Motor neuron (in vitro differentiated cells): ENCODE measurements at places on chromosomes 13 and 19. TPM values are rescaled to one million over a fixed set of nuclear protein-coding genes. Genes with fewer than 3 reads are reported as not detected.

S1PR5 gene
- total RNA-seq = 0.11 TPM in 1 of 2 replicates, not detected in the other

IGFL3 gene
- not detected in 2 replicates for total RNA-seq

ZNF230 gene
- 4.5 and 5.3 TPM in 2 replicates for total RNA-seq

CDKN2D gene
- total RNA-seq = 51.2 and 62.6 TPM in 2 replicates

PDX1 gene
- 1.2 TPM in 1 of 2 replicates, not detected in the other for total RNA-seq

MEIOSIN gene
- total RNA-seq = not detected in 2 replicates

GRIK5 gene
- total RNA-seq = 6.2 and 7.3 TPM in 2 replicates

TEX101 gene
- not detected in 2 replicates for total RNA-seq

FFAR1 gene
- total RNA-seq = 0.19 TPM in 1 of 2 replicates, not detected in the other

SOHLH2 gene
- 6.0 and 7.0 TPM in 2 replicates for total RNA-seq

TNPO2 gene
- 71.7 and 72.8 TPM in 2 replicates for total RNA-seq

APC2 gene
- total RNA-seq = 30.9 and 40.8 TPM in 2 replicates

ZNF829 gene
- 1.2 and 1.8 TPM in 2 replicates for total RNA-seq

CGB3 gene
- total RNA-seq = not detected in 2 replicates

POLR1D gene
- total RNA-seq = 137 and 148 TPM in 2 replicates

PTGIR gene
- 0.33 TPM in 1 of 2 replicates, not detected in the other for total RNA-seq

MCF2L gene
- total RNA-seq = 33.9 and 35.4 TPM in 2 replicates

CACNA1A gene
- 1.9 and 14.0 TPM in 2 replicates for total RNA-seq

TIMM44 gene
- total RNA-seq = 80.0 and 106 TPM in 2 replicates

YJEFN3 gene
- total RNA-seq = 4.8 and 6.6 TPM in 2 replicates

RGCC gene
- total RNA-seq = 4.6 and 4.8 TPM in 2 replicates

ZNF132 gene
- total RNA-seq = 13.2 and 16.0 TPM in 2 replicates

CAPN12 gene
- 0.46 and 0.50 TPM in 2 replicates for total RNA-seq

MTRF1 gene
- 9.6 and 9.7 TPM in 2 replicates for total RNA-seq

CCDC9 gene
- total RNA-seq = 15.4 and 16.0 TPM in 2 replicates

RPS28 gene
- 482 and 550 TPM in 2 replicates for total RNA-seq

ODAD3 gene
- total RNA-seq = 1.3 and 1.6 TPM in 2 replicates

CGB1 gene
- total RNA-seq = not detected in 2 replicates

MBD3L3 gene
- not detected in 2 replicates for total RNA-seq

ELSPBP1 gene
- not detected in 2 replicates for total RNA-seq

REEP6 gene
- total RNA-seq = 2.9 and 3.2 TPM in 2 replicates

SHISA2 gene
- total RNA-seq = not detected in 2 replicates

TYROBP gene
- not detected in 2 replicates for total RNA-seq

SOX1 gene
- 4.1 and 4.3 TPM in 2 replicates for total RNA-seq

RFPL4AL1 gene
- not detected in 2 replicates for total RNA-seq

SYCN gene
- total RNA-seq = not detected in 2 replicates

FXYD3 gene
- 1.1 and 4.5 TPM in 2 replicates for total RNA-seq

ZNF284 gene
- total RNA-seq = 5.3 and 6.3 TPM in 2 replicates

SERP2 gene
- 3.7 and 4.9 TPM in 2 replicates for total RNA-seq

ADAMTSL5 gene
- total RNA-seq = 1.5 and 2.1 TPM in 2 replicates

GRWD1 gene
- 15.3 and 17.3 TPM in 2 replicates for total RNA-seq
